COLO829 (cell line): ENCODE measurements at places on chromosomes 11 and 22.

GRCh38 chr11:112732031-112732430 lies 229.2 kb upstream of the NCAM1 start:
- no peak for DNase-seq

GRCh38 chr11:111812211-111812610 lies 46.0 kb upstream of the PPP2R1B start:
- DNase-seq: no peak

GRCh38 chr11:122749005-122749687 lies 89.2 kb upstream of the CRTAM start:
- DNase-seq: peak; percentile 25

- no peak for DNase-seq
Observed at GRCh38 chr11:47797633-47798032, 30.5 kb upstream of the FNBP4 start.

- DNase-seq: no peak
Observed at GRCh38 chr11:11584937-11585336, 36.9 kb downstream of the GALNT18 start.

DNA sequence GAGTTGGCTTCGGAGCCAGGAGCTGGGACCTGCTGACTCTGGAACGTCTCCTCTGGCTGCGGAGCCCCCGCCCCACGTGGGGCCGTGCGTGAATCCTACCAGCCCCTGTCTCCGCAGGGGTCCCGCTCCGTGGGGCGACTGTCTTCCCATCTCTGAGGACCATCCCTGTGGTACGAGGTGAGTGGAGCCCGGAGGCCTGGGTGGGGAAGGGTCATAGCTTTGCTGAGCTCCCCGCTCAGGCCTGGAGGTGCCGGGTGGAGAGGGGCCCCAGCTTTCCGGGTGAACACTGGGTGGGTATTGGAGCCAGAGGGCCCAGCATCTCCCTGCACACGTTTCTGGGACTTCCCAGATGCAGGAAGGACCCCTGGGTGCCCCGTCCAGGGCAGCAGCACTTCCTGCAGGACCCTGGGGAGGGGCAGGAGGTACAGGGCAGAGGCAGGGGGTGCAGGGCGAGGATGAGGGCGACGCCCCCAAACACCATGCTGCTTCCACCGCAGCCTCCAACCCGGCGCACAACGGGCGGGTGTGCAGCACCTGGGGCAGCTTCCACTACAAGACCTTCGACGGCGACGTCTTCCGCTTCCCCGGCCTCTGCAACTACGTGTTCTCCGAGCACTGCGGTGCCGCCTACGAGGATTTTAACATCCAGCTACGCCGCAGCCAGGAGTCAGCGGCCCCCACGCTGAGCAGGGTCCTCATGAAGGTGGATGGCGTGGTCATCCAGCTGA lies 3.8 kb downstream of the MUC5AC start:
- no peak for DNase-seq

DNA sequence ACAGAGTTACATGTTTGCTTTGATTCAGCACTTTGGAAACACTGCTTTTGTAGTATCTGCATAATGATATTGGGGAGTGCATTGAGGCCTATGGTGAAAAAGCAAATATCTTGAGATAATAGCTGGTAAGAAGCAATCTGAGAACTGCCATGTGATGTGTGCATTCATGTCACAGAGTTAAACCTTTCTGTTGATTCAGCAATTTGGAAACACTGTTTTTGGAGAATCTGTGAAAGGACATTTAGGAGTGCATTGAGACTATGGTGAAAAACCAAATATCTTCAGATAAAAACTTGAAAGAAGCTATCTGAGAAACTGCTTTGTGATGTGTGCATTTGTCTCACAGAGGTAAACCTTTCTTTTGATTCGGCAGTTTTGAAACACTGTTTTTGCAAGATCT lies 346.8 kb downstream of the OR4C45 start:
- no peak for DNase-seq

DNA sequence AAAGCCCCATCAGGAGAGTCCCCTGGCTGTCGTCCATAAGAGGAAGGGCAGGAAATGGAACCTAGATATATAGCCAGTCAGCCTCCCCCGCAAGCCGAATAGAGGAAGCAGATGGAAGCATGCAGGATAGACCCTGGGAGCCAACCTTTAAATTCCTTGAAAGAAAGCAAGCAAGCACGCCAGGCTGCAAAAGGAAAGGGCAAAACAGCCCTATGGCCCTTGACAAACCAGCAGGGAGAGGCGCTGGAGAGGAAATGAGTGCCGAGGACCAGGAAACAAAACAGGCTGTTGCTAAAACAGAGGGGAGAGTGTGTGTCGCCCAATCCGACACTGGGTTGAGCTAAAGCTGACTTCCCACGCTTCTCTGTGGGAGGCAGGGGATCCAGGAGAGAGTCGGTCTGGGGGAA lies 203.5 kb upstream of the MTNR1B start:
- DNase-seq: no peak

DNA sequence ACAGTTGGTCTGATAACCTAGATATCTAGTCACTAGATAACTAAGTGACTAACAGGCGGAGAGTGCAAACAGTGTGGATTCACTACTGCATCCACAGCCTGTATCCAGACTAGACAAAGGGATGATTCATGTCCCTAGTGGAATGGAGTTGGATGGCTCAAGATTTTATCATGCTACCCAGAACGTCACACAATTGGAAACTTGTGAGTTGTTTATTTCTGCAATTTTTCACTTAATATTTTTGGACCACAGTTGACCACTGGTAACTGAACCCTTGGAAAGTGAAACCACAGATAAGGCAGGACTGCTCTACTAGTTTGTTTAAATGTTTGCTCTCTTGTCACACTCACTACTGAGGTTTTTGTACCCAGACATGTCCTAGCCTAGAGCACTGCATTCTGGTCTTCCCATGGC lies 76.0 kb downstream of the UBASH3B start:
- peak; percentile 83 for DNase-seq

DNA sequence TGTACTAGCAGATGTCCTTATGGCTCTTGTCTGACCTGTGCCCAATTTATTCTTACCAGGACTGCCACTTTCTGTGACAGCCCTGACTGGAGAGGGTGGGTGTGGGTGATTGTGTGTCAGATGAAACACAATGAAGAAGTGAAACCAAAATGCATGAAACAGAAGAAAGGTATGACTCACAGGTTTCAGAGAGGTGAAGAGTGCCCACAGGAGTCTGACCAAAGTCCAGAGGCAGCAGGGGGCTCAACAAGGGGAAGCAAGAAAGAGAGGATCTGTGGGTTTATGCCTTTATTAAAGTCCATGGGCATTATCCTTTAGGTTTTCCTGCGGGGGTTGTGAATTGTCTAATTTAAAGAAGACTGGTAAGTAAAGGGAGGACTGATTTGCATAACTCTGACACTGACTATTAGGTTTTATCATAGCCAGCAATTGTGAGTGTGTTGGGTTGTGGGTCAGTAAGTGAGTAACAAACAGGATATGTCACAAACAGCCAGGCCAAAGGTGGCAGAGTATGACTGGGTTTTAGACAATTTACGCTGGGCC lies 3.9 kb upstream of the OR4C6 start:
- no peak for DNase-seq

GRCh38 chr22:46966495-46966845 lies 204.0 kb downstream of the TBC1D22A start:
- no peak for DNase-seq

DNA sequence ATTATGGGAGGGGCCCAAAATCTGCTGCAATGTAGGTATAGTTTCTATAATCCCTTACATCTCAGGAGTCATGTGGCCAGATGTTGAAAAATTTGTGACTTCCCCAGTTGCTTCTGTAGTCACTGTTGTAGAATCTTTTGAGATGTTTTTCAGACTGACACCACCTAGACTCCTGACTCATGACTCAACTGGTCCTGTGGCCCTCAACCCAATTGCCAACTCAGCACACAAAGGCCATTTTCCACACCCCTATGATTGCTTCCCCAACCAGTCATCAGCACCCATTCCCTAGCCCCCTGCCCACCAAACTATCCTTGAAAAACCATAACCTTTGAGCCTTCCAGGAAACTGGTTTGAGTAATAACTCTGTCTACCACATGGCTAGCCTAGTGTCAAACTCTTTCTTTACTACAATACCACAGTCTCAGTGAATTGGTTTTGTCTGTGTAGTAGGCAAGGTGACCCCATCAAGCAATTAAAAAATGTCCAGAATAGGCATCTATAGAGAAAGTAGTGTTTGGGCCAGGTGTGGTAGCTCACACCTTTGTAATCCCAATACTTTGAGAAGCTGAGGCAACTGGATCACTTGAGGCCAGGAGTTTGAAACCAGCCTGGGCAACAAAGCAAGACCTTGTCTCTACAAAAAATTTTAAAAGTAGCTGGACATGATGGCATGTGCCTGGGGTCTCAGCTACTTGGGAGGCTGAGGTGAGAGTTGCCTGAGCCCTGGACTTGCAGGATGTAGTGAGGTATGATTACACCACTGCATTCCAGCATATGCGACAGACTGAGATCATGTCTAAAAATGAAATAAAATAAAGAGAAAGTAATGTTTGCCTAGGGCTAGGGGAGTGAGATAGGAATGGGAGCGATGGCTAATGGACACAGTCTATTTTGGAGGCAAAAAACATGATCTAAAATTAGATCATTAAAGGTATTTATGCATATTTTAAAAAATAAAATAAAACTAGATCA lies 24.1 kb upstream of the FEZ1 start:
- no peak for DNase-seq

DNA sequence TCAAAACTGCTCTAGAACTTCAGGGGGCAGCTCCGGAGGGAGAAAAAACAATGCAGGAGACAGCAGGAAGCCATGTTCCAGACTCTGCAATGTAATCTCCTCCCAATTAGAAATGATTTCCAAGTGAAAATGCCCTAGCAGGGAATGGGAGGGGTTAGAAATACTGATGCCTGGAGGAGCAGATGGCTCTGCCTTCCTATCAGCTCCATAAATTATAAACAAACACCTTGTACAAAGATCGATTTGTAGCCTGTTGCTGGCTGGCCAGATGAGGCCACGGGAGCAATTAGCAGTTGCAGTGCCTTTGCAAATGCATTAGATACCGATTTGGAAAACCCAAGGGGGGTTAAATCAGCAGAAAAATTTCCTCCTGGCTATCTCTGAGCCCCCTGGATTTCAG lies 46.6 kb upstream of the CHRM4 start:
- DNase-seq: no peak

DNA sequence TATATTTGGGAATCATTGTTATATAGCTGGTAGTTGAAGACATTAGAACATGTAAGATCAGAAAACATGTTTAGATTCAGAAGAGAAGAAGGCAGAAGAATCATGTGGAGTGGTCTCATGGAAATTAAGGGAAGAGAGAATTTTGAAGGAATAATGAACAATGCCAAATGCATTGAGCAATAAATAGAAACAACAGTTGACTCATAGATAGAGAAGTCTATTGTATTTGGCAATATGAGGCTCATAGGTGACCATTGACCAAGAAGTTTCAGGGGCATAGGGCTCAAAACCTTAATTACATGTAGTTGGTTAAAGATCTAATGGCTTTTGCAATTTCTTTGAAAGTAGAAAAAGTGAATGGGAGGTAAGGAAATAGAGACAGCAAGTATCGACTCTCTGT lies 123.9 kb downstream of the PAX6 start:
- DNase-seq: no peak

GRCh38 chr11:7021318-7021717 lies 1.0 kb downstream of the NLRP14 start:
- no peak for DNase-seq

GRCh38 chr11:132942611-132943356 lies 589.5 kb downstream of the OPCML start:
- no peak for DNase-seq

GRCh38 chr11:69475141-69475865 lies 6.2 kb upstream of the LINC01488 start:
- DNase-seq: no peak

GRCh38 chr22:29587938-29588699 lies 7.2 kb upstream of the NIPSNAP1 start:
- DNase-seq: no peak

GRCh38 chr22:49795521-49795920 lies 32.2 kb downstream of the BRD1 start:
- DNase-seq: no peak

GRCh38 chr22:48622891-48623545 lies 1204.7 kb downstream of the BRD1 start:
- no peak for DNase-seq

GRCh38 chr22:29755889-29756288 lies 10.9 kb downstream of the ZMAT5 start:
- no peak for DNase-seq

DNA sequence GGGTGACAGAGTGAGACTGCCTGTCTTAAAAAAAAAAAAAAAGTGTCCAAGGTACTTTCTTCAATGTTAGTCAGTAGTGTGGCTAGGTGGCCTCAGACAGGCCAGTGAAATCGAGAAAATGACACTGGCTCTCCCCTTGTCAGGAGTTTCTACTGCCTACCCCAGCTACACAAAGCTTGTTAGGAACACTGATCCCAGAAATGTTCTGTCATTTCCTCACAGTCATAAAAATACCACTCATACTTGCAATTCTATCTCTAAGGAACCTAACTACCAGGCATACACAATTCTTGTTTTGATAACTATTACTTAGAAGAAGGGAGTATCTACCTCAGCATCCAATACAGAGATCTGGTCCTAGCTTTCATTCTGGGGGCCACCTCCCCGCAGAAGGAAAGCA lies 31.3 kb downstream of the ATP6V1E1 start:
- no peak for DNase-seq

DNA sequence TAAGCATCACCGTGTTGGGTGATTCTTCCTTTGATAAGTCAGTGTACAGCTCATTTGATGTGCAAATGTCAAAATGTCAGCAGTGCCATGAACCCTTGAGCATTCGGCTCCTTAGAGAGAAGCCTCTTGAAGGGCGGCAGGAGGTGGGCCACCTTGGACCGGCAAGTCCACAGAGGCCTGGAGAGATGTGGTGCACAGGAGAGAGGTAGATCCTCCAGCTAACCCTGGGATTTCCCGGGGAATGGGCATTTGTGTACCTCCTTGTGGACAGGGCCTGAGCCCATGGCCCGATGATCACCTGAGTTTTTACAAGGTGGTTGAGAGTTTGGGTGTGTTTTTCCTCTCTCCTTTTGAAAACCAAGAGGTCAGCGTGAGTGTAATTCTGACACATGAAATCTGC lies 133.2 kb upstream of the RCN1 start:
- no peak for DNase-seq

GRCh38 chr11:119888119-119888518 lies 159.1 kb upstream of the NECTIN1 start:
- no peak for DNase-seq

DNA sequence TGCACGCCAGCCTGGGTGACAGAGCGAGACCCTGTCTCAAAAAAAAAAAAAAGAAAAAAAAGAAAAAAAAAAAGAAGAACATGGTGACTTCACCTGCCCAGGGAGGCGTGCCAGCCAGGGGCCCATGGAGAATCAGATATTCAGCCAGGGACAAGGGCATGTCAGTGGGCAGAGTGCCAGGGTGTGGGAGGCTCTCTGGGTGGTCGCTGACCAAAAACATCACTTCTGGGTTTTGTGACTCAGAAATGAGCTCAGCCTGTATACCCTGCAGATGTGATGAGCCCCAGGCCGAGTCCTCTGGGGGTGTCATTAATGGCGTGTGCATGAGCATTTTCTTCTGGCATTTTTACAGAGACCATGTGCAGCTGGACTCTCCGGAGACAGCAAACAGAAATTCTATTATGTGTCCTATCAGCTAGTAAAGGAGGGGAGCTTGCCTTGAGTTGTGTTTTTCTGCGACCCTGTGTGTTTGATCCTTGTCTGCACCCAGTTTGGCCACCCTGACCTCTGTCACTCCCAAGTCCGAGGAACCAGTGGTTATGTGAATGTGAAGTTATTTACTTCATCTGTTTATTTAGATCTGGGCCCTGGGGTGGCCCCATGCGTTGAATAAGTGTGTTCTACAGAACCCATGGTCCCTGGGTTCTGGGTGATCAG lies 53.6 kb downstream of the BCR start:
- DNase-seq: no peak
